ENCODE measurements at places on chromosomes 5 and 9.

- DNase-seq, result no peak
Measured at GRCh38 chr9:137786511-137786920, 91.1 kb upstream of the CACNA1B start.

DNA sequence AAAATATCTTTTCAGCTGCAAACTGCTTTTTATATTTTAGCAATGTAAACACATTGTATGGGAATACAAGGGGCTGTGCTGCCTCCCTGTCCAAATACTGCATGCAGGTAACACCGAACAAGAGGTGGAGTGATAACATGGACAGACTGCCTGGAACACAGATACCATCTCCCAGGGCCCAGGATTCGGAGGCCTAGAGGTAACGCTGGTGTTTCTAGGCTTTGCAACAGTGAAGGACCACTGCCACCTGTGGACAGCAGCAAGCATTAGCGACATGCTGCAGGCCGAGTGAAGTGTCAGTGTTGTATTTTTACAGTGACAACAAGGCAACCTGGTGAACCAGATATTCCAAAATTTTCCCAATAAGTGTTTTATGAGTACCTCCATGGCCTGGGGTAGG lies 379.1 kb downstream of the DMRT2 start:
- no peak for DNase-seq

GRCh38 chr9:16192403-16193017 lies 639.7 kb downstream of the CCDC171 start:
- no peak for DNase-seq

DNA sequence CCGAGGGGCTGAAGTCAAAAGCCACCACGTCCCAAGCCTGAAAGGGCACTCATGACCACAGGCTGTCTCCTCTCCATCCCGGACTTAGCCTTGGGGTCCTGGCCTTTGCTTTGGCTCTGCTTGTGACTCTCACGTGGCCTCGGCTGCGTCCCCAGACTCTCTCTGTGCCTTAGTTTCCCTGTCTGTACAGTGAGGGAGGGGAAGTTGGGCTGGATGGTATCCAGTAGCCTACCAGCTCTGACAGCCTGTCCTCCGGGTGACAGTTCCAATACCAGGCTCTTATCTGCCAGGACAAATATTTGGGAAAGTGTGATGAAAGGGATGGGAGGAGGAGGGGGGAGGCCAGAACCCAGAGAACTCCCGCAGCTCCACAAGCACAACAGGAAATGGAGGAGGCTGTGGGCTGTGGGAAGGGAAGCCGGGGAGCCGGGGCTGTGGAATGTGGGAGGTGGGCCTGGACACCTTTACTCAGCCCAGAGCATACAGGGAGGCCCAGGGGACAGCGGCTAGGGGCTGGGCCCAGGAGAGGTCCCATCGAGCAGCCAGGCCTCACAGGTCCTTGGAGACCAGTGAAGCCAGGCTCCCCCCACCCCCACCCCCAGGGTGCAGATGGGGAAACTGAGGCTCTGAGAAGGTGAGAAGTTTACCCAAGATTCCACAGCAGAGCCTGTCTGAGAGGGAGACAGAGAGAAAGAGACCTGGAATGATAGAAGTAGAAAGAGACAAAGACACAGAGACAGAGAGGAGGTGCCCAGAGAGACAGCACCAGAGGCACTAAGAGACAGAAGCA lies 18.3 kb downstream of the PDGFRB start:
- DNase-seq, result no peak

DNA sequence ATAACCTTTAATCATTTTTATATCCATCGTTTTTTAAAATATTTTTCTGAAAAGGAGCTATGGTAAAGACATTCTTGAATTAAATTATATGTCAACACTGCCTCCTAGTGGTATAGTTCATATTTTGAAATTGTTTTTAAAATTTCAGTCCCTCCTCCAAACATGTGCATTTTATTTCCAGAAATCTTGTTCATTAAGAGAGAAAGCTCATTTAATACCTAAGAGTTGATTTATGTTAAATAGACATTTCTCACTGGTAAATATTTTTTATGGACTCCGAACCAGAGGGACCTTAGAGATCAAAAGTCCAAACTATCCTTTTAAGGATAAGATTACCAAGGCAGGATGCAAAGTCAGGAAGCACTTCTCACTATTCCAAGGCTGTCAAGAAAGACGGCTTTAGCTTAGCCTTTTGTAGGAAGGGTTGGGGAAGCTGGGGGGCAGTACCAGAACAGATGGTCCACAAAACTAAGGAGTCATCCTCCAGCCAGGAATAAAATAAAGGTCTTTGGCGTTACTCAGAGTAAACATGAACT lies 21.6 kb downstream of the BHMT start:
- peak; percentile 38 for DNase-seq

DNA sequence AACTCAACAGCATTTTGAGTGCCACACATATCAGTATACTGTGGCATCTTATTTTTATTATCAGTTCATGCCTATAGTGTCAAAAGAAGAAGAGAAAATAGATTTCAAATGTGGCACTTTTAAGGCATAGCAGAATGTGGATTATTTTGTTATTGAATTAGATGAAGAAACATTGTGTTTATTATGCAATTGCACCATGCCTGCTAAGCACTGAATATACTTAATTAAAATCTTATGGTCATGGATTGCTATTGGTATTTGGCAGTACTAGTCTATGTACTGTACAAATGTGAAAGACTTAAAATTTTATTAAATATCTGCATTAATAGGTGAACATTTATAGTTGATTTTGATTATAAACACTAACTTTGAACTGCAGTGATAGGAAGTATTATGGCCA lies 128.8 kb downstream of the FER start:
- DNase-seq, result no peak

DNA sequence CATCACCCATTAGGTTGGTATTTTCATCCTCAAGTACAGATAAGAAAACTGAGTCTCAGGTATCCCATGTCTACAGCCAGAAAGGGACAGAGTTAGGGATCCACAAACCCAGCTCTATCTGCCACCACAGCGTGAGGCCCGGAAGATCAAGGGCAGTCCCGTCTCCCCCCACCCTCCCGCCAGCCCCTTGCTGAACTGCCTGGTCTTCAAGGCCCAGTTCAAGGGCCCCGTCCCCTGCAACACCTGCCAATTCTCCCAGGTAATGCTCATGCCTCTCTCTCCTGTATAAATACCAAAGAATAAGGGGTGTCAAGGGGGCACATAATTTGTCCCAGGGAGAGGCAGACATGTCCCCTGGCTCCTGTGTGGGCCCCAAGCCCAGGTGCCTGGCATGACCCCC lies 50.7 kb downstream of the AK8 start:
- DNase-seq, result no peak

- DNase-seq, result no peak
Measured at GRCh38 chr9:77512876-77513275, 135.2 kb downstream of the GNA14 start.

- DNase-seq, result peak; percentile 42
Measured at GRCh38 chr5:923281-923873, 30.7 kb downstream of the TRIP13 start.

- DNase-seq, result no peak
Measured at GRCh38 chr5:132089363-132089762, 15.8 kb downstream of the CSF2 start.

GRCh38 chr5:65329266-65329665 lies 152.5 kb downstream of the ADAMTS6 start:
- DNase-seq, result no peak

GRCh38 chr5:137667341-137667740 lies 68.5 kb downstream of the KLHL3 start:
- DNase-seq, result no peak

GRCh38 chr9:16571127-16571802 lies 299.2 kb downstream of the BNC2 start:
- no peak for DNase-seq

DNA sequence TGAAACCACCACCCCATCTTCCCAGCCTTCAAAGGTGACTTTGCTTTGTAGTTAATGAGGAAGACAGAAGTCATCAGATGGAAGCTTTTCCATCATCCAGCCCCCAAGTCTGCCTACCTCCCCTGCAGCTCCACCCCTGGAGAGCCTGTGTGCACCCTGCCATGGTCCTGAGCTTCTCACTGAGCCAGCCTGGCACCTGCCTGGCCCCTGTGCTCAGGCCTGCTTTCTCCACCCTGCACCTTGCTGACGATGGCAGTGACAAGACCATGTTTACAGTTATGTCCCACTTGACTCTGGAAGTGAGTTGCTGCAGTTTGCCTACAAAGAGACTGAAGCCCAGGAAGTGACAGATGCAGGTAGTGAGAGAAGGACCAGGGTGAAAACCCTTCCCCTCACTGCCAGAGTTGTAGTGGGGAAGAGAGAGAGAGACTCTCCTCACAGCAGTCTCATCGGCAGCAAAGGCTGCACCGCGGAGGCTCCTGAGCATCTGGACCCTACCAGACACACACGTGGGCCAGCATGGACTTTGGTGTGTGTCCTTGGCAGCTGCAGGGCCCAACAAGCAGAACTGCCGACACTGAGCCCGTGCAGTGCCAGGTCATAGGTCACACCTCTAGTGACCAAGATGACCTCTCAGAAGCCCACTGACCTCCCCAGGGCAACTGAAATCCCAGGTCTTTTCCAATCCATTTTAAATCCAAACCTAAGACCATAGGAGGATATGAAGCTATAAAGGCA lies 107.1 kb downstream of the CACNA1B start:
- no peak for DNase-seq

DNA sequence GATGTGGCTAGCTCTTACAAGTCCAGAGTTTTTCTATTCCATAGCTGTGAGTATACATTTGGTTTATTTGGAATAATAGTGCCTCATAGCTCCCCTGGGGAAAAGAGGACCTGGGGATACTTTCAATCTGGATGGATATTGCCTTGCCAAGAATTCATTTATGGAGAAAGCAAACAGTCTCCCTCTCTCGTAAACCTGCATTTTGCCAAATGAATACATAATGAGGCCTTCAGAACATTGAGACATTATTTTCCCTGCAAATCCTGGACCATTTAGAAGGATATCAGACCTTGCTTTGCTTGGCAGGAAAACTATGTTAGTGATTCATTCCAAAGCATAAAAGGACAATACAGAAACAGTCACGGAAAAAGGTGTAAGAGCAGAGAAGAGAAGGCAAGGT lies 569.6 kb upstream of the BRINP1 start:
- DNase-seq, result no peak

DNA sequence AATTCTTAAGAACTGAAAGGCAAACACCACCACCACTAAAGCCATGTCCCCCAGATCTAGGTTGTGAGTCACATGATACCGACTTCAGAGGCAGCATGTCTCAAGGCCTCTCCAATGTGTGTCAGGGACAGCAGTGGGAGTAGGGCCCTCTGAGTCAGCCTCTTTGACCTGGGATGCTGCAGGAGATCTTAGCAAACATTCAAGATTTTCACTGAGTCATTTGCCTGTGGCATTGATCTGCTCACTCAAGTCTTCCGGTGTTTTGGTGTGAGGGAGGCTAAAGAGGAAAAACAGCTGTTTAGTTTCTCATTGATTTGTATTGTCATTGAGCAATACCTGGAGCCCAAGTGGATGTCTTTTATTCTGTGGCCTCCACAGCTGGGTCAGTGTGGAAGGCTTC lies 36.1 kb downstream of the TMC1 start:
- peak; percentile 61 for DNase-seq

DNA sequence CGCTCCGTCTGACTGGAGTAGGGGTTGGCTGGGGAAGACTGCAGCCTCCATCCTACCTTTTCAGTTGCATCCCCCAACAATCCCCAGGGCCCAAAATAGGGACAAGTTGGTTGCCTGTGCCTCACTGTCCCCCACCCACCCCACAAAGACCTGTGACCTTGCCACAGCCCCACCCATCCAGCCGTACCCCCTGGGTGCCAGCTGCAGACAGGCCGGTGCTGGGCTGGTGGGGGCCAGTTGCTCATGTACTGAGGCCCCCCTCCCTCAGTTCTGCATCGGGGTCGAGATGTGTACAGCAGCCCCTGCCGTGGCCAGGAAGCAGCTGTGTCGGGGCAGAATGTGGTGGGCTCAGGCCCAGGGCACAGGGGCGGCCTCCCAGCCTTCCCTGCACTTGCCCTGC lies 374 bp downstream of the LCNL1 start:
- no peak for DNase-seq

DNA sequence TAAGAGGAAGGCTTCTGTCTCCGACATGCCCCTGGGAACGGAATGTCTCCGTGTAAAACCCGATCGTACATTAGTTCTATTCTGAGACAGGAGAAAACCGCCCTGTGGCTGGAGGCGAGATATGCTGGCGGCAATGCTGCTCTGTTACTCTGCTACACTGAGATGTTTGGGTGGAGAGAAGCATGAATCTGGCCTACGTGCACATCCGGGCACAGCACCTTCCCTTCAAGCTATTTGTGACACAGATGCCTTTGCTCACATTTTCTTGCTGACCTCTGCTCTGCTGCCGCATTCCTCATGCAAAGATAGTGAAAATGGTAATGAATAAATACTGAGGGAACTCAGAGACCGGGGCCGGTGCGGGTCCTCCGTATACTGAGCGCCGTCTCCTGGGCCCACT lies 2.2 kb upstream of the DPP7 start:
- no peak for DNase-seq

GRCh38 chr5:37837414-37838032 lies 2.3 kb downstream of the GDNF start:
- DNase-seq, result peak; percentile 13

GRCh38 chr5:73321757-73322436 lies 126.7 kb downstream of the FOXD1 start:
- no peak for DNase-seq

- peak; percentile 46 for DNase-seq
Measured at GRCh38 chr9:128033609-128034008, 33.5 kb downstream of the NAIF1 start.

GRCh38 chr5:132296412-132297016 lies 2.3 kb downstream of the SLC22A4 start:
- no peak for DNase-seq

DNA sequence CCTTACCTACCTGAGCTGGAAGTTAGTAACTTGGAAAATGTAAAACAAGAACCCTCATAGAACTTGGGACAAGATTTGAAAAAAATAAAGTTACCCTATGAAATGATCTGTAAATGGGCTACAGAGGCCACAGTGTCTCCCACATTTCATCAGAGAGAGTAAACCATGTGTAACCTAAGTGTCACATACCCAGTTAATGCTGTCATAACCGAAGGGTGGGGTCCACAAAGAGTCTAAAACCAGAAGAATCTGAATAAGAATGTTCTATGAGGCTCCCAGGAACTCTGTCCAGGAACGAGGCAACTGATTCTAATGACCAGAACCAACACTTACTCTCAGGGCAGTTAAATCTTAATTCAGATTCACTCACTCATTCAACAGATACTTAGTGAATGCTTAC lies 1.0 kb upstream of the FAM13B start:
- DNase-seq, result no peak

GRCh38 chr5:5141339-5141599 lies 1.1 kb downstream of the ADAMTS16 start:
- no peak for DNase-seq

DNA sequence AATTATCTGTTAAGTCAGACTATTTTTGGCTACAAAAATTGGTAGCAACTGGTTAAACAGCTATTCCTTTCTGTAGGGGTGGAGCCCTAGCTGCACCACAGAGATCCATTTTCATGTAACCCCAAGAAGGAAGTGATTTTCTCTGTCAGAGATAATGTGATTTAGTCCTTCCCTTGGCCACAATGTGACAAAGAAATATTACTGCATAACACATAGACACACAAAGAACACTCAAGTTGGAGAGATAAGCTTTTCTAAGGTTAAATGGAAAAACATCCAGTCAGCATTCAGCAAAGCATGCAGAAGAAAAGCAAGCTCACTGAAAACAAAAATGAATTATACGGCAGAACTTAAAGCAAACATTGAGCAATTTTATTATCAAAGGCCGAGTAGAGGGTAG lies 227.8 kb upstream of the CDH9 start:
- no peak for DNase-seq

Measured in CD4-positive, alpha-beta T cell treated with Interleukin-4 for 4 hours (primary cell).